Putamen (tissue), 1 donor: ENCODE measurements at places on chromosomes 12 and 14.

GRCh38 chr12:98149691-98150210 is 365.6 kb upstream of the TMPO start:
- no peak for DNase-seq

- DNase-seq: no peak
Measured at GRCh38 chr14:70901269-70901668, 6.0 kb upstream of the PCNX1 start.

- no peak for DNase-seq
Measured at GRCh38 chr12:130053651-130054069, 108.6 kb upstream of the FZD10 start.

DNA sequence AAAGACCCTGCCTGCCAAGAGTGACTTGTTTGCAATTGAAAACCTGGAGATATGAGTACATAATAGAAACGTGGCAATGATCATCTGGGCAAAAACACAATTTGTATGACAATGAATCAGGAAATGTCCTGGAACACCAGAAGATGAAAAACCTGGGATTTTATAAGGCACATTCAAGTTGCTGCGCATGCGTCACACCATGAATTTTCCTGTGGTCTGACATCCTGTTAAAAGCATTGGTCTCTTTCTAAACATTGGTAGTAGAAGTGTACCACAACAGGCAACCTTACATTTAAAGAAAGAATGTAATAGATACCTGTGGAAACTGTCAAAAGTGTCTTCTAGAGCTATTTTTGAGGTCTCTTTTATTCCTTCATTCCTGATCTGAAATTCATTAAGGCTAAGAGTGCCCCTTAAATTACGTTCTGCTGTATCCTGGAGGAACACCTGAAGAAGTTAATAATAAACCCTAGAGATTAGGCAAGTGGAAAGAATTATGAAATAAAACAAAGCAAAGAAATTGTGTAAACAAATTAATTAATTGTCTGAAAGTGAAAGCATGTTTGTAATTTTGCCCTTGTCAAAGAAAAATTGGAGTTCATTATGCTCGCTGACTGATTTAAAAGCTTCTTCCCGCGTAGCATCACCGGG is 676.5 kb downstream of the DIO2 start:
- no peak for DNase-seq

DNA sequence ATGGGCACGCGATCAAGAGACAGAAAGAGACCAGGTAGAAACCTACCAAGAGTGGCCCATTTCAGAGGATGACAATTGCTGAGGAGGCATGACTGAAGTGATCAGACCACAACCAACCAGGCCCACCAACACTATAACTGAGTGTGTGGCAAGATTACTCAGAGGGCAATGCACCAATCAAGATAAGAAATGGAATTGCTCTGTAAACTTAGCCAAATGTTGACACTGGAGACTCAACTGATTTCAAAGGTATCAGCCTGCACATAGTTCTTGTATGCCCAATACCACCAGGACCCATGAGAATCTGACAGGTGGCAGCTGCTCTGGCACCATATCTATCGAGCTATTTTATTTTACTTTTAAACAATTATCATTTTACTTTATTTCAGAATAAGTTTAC is 128.9 kb downstream of the FOXN3 start:
- no peak for DNase-seq

GRCh38 chr12:97274386-97274785 is 188.2 kb upstream of the RMST start:
- no peak for DNase-seq

GRCh38 chr12:40697566-40698259 is 5.5 kb downstream of the CNTN1 start:
- no peak for DNase-seq

DNA sequence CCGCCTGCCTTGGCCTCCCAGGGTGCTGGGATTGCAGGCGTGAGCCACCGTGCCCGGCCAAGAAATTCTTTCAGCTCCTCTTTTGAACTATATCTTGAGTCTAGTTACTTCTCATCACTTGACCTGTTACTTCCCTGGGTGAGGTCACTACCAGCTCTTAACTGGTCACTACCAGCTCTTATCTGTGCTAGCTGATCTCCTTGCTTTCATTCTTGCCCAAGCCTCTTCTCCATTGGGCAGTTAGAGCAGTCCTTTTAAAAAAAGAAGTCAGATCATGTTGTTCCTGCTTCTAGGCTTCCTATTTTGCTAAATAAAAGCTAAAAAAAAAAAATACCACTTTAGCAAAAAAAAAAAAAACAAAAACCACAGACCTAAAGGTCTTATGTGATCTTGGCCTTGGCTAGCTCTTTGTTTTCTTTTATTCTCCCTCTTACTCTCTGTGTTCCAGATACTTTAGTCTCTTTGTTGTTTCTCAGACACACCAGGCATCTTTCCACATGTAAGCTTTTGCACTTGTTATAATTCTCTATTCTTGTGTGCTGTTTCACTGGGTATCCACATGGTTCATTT is 63.5 kb downstream of the RAD51B start:
- no peak for DNase-seq

DNA sequence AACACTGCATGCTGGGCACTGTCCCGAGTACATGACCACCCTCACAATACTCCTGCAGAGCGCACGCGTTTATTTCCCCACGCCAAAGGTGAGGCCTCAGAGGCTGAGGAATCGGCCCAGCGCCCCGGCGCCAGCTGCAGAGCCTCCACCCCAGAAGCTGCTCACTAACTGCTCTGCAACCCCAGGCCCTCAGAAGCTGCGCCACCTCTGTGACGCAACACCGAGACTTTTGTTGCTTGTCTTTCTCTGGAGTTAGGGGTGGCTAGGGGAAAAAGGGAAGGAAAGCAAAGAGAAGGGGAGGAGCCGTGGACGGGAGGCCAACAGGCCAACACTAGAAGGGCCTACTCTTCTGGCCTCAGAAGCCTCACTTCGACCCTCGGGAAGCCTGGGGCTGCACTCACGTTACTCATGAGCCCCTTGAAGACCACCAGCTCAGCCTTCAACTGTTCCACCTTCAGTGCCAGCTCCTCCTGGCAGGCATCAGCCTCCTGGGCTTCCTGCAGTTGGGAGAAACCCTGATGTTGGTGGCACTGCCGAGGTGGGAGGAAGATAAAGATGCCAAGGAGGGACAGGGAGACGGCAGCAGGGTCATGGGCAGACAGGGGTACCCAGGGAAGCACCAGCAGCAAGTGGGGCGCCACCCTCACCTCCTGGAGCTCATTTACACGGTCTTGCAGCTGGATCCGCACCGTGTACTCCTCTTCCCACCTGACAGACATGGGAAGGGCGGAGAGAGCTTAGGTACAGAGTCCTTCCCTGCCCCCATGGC is 5.4 kb downstream of the IFFO1 start:
- no peak for DNase-seq

DNA sequence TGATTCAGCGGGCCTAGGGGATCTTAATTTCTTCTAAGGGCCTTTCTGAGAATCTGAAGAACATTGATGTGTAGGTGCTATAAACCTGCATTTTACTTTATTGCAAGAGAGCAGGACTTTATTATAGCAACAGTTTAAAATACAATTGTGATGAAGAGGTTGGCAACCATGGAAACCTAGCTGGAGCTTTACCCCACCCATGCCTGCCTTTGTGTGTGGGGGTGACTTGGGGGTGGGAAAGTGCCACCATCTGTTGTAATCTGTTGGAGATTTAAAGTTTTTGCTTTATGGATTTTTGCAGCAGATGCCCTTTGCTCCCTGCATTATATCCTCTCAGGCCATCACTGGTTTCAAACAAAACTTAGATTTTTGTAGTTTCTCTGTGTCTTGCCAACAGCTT is 64.6 kb downstream of the ATG14 start:
- peak; percentile 70 for DNase-seq

GRCh38 chr14:74350211-74350927 is 2.1 kb downstream of the VRTN start:
- no peak for DNase-seq

GRCh38 chr14:80933282-80933681 is 8.3 kb downstream of the CEP128 start:
- no peak for DNase-seq

DNA sequence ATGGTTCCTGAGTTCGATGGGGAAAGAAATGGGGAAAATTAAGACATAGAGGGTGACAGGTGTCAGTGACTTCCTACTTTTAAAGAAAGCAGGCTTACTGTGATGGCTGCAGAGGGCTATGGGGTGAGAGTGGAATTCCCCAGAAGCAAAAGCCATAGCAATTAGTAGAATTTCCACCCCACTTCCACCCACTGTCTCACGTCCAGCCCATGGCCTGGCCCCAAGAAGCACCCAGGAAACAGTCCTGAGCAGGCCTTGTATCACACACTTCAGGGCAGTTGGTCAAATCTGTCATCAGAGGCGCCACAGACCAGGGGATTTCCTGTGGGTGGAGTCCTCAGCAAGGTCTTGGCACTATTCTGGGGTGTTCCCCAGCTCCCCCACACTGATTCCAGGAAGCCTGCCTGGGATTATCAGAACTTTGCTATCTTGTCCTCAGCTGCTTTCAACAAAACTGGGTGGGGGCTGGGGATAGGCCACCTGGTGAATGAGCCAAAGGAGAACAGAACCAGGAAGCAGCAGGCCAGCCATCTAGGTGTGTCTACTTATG is 120.1 kb upstream of the CCND2 start:
- DNase-seq: no peak
